ENCODE measurements at places on chromosomes 3 and 15. TPM values are rescaled to one million over a fixed set of nuclear protein-coding genes. Genes with fewer than 3 reads are reported as not detected.
A peak's percentile ranks its signal among the peaks of the same experiment; 100 is the strongest.

COL6A5 gene
- total RNA-seq: 0.03 TPM

DNA sequence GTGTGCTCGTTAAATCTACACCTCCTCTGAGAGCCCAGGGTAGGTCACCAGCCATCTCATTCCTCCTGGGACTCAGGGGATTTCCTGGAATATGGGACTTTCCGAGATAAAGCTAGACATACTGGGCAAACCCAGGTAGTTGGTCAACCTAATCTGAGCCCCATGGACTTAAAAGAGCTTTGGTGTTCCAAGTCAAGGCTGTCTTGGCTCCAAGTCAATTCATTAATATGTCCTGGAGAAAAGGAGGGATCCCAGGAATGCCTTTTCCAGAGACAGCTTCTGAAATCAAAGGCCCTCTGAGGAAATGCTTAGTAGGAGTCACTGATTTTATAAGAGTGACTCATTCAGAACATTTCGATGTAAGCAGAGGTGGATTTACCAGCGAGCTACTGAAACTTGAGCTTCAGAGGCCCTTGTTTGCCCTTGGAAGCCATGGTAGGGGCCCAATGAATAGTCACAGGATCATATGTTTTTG, 137.3 kb upstream of the UBE2E1 start:
- H3K27ac ChIP-seq: no peak overlapping the region
- no peak for DNase-seq
- H3K4me1 ChIP-seq: peaks cover 8% of the 10 kb centered on the region
- peaks cover 13% of the 10 kb centered on the region for H3K27me3 ChIP-seq
- H3K36me3 ChIP-seq: no peaks in the 10 kb centered on the region
- no peak overlapping the region for H3K4me3 ChIP-seq

- H3K36me3 ChIP-seq: no peaks in the 10 kb centered on the region
- H3K4me1 ChIP-seq: 0 out of 2 replicates have a peak, but pooled peaks cover under 1% of the 10 kb centered on the region
- H3K4me3 ChIP-seq: no peak overlapping the region
- no peak for DNase-seq
- no peaks in the 10 kb centered on the region for H3K27me3 ChIP-seq
These were observed 16.3 kb upstream of the ATP13A3 start for GRCh38 chr3:194503081-194503531.

DNA sequence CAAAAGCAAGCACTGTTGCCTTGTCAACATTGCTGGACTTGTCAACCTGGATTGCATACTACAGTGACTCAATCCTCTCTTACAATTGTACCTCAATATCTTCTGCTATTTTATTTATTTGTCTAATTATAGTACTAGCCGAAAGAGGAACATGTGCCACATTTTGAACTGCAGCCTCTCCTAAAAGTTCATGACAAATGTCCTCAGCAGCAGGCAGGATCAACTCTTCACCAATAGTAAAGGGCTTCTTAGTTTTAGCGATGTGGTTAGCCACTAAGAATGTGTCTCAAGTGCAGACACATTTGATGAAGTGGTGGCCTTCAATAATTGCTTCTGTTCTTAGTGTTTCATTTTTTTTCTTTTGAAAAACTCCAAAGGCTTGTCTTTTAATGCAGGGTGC, 13.2 kb downstream of the DOCK3 start:
- DNase-seq: no peak
- H3K36me3 ChIP-seq: no peaks in the 10 kb centered on the region
- H3K4me3 ChIP-seq: no peak overlapping the region
- H3K27ac ChIP-seq: peak overlapping the region; percentile 63
- no peaks in the 10 kb centered on the region for H3K27me3 ChIP-seq
- peaks cover 19% of the 10 kb centered on the region for H3K4me1 ChIP-seq

- DNase-seq: no peak
- peak overlapping the region; percentile 88 for H3K4me3 ChIP-seq
- no peaks in the 10 kb centered on the region for H3K36me3 ChIP-seq
- no peak overlapping the region for H3K27ac ChIP-seq
These were observed 390 bp downstream of the STARD5 start for GRCh38 chr15:81323559-81323943.
